ENCODE measurements at places on chromosomes 4 and X. TPM values are rescaled to one million over a fixed set of nuclear protein-coding genes. Genes with fewer than 3 reads are reported as not detected.

DNA sequence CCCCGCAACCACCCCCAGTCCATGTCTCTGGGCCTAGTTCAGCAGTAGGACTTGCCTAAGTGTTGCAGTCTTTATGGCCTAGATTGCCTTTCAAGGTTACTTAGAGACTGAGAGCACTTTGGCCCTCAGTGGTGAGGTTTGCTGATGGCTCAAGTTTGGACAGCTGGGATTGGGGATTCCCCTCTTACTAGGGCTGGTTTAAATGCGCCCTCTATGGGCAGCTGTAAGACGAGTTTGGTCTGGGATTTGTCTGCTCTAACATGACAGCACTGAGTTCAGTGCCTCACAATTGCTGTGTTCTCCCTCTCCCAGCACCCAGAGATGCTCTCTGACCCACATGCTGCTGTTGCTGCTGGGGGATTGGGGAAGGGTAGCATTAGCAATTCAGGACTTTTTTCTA lies 23.1 kb downstream of the DACH2 start:
- H3K27ac ChIP-seq = no peak overlapping the region
- peak; percentile 35 for DNase-seq
- no peaks in the 10 kb centered on the region for H3K36me3 ChIP-seq
- H3K27me3 ChIP-seq = no peaks in the 10 kb centered on the region

- no peak overlapping the region for H3K27ac ChIP-seq
- H3K36me3 ChIP-seq = no peaks in the 10 kb centered on the region
Observed at GRCh38 chr4:55323375-55323774, 22.7 kb upstream of the SRD5A3 start.

GRCh38 chr4:52783069-52783468 lies 31.8 kb upstream of the ERVMER34-1 start:
- DNase-seq = no peak
- H3K4me3 ChIP-seq = no peak overlapping the region
- no peaks in the 10 kb centered on the region for H3K36me3 ChIP-seq
- no peak overlapping the region for H3K27ac ChIP-seq
- H3K27me3 ChIP-seq = no peaks in the 10 kb centered on the region

- H3K27me3 ChIP-seq = no peaks in the 10 kb centered on the region
- H3K36me3 ChIP-seq = no peaks in the 10 kb centered on the region
- H3K4me3 ChIP-seq = no peak overlapping the region
- DNase-seq = no peak
Observed at GRCh38 chr4:94349193-94349592, 6.6 kb upstream of the HPGDS start.

Gene CNKSR2
- not detected for total RNA-seq

DNA sequence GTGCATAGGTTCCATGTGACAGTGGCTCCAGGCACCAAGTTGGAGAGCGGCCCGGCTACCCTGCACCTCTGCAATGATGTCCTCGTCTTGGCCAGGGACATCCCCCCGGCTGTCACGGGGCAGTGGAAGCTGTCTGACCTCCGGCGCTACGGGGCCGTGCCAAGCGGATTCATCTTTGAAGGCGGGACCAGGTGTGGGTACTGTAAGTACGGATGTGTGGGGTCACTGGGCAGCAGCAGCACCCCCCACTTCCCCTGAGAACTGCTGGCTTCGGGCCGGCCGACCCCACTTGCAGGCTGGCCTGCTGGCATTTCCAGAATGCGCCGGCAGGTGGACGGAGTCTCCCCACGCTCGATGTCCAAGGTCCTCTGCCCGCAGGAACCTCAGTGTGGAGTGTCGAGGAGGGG lies 13.2 kb downstream of the DOK7 start:
- DNase-seq = peak; percentile 29
- H3K27me3 ChIP-seq = peaks cover 73% of the 10 kb centered on the region
- peaks cover 23% of the 10 kb centered on the region for H3K4me1 ChIP-seq
- no peak overlapping the region for H3K27ac ChIP-seq
- H3K4me3 ChIP-seq = no peak overlapping the region
- H3K36me3 ChIP-seq = no peaks in the 10 kb centered on the region

GRCh38 chr4:98838977-98839618 lies 89.8 kb downstream of the EIF4E start:
- no peak for DNase-seq
- no peak overlapping the region for H3K27ac ChIP-seq
- no peaks in the 10 kb centered on the region for H3K4me1 ChIP-seq
- no peak overlapping the region for H3K4me3 ChIP-seq
- no peaks in the 10 kb centered on the region for H3K36me3 ChIP-seq

- no peaks in the 10 kb centered on the region for H3K36me3 ChIP-seq
- no peak overlapping the region for H3K4me3 ChIP-seq
- no peaks in the 10 kb centered on the region for H3K4me1 ChIP-seq
- DNase-seq = no peak
- no peak overlapping the region for H3K27ac ChIP-seq
Observed at GRCh38 chrX:102154900-102155805, 624 bp downstream of the BEX5 start.

Gene ENPEP
- total RNA-seq = not detected

DNA sequence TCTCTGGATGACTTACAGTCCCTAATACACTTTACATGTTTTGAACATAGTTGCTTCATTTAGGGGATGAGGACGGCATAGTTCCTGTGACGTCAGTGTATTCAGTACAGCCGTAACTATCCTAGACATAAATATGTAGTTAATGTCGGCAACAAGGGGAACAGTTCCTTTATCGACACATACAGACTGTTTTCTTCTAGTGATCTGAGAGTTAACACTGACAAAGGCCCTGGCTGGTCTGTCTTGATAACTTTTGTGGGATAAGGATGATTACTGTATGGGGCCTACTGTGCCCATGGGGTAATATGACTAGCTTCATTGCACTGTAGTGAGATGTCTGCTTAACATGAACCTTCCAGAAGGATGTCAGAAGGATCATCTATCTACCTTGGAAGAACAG lies 131.2 kb downstream of the ZNF518B start:
- no peaks in the 10 kb centered on the region for H3K36me3 ChIP-seq
- no peaks in the 10 kb centered on the region for H3K4me1 ChIP-seq
- H3K27ac ChIP-seq = no peak overlapping the region
- H3K27me3 ChIP-seq = no peaks in the 10 kb centered on the region
- H3K4me3 ChIP-seq = no peak overlapping the region
- DNase-seq = no peak

DNA sequence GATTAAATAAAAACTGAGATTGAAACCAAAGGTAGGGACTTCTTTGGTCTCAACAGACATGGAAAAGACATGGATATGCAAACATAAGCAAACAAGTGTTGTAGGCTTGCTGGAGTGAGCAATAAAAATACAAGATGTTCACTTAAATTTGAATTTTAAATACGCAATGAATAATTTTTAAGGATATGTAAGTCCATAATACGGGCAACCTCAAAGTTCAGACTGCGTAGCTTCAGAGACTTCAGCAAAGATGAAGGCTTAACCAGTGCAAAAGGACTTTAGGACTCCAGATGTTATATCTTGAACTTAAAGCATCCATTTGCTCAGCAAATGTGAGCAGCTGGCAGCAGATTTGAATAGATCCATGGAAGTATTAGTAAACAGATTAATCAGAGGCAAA lies 549.3 kb downstream of the ARAP2 start:
- H3K27ac ChIP-seq = no peak overlapping the region
- H3K4me3 ChIP-seq = no peak overlapping the region
- H3K4me1 ChIP-seq = no peaks in the 10 kb centered on the region
- H3K36me3 ChIP-seq = no peaks in the 10 kb centered on the region
- no peak for DNase-seq

Gene HCCS
- total RNA-seq = 28.6 TPM

Gene AR
- not detected for total RNA-seq

- no peak overlapping the region for H3K27ac ChIP-seq
- no peaks in the 10 kb centered on the region for H3K27me3 ChIP-seq
- no peak overlapping the region for H3K4me3 ChIP-seq
Observed at GRCh38 chrX:78514852-78515251, 144.3 kb downstream of the RTL3 start.

Gene CCDC158
- total RNA-seq = not detected

Gene GLOD5
- total RNA-seq = 0.93 TPM

Gene CFP
- total RNA-seq = not detected

GRCh38 chrX:65755786-65756185 lies 88.3 kb downstream of the MSN start:
- no peak overlapping the region for H3K27ac ChIP-seq
- no peaks in the 10 kb centered on the region for H3K36me3 ChIP-seq
- no peak for DNase-seq
- no peak overlapping the region for H3K4me3 ChIP-seq
- no peaks in the 10 kb centered on the region for H3K27me3 ChIP-seq
- no peaks in the 10 kb centered on the region for H3K4me1 ChIP-seq

DNA sequence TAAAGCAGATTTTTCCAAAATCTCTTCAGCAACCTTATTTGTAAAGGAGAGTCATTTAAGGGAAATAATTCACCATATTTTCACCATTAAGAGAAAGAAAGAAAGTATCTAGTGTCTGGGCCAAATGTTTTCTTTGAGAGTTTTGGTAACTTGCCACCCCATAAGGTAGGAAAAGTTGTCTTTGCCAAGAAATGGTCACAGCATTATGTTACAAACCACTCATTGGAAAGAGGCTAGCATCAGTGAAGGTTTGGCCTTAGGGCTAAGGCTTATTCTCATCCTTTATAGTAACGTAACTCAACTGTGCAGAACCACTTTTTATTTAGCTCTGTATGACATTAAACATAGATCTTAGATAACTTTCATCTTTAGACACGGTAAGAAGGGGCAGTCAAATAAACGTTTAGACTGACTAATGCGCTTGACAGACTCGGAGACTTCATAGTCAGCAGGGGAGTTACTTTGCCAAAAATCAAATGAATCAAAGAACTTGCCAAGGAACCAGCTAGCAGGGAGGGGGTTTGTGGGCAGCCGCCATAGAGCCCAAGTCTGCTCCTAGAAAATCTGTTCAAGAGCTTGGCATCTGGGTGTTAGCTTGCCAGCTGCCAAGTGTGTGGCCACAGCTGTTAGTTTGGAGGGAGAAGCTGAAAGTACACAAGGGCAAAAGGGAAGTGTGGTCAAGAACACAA lies 182.8 kb upstream of the GRID2 start:
- no peaks in the 10 kb centered on the region for H3K27me3 ChIP-seq
- H3K4me1 ChIP-seq = no peaks in the 10 kb centered on the region
- H3K27ac ChIP-seq = no peak overlapping the region
- no peak overlapping the region for H3K4me3 ChIP-seq
- no peaks in the 10 kb centered on the region for H3K36me3 ChIP-seq
- DNase-seq = no peak

- no peaks in the 10 kb centered on the region for H3K27me3 ChIP-seq
- peaks cover 9% of the 10 kb centered on the region for H3K36me3 ChIP-seq
- no peak overlapping the region for H3K27ac ChIP-seq
- H3K4me3 ChIP-seq = no peak overlapping the region
- peaks cover 37% of the 10 kb centered on the region for H3K4me1 ChIP-seq
Observed at GRCh38 chrX:154091678-154092077, 5.8 kb downstream of the MECP2 start.

DNA sequence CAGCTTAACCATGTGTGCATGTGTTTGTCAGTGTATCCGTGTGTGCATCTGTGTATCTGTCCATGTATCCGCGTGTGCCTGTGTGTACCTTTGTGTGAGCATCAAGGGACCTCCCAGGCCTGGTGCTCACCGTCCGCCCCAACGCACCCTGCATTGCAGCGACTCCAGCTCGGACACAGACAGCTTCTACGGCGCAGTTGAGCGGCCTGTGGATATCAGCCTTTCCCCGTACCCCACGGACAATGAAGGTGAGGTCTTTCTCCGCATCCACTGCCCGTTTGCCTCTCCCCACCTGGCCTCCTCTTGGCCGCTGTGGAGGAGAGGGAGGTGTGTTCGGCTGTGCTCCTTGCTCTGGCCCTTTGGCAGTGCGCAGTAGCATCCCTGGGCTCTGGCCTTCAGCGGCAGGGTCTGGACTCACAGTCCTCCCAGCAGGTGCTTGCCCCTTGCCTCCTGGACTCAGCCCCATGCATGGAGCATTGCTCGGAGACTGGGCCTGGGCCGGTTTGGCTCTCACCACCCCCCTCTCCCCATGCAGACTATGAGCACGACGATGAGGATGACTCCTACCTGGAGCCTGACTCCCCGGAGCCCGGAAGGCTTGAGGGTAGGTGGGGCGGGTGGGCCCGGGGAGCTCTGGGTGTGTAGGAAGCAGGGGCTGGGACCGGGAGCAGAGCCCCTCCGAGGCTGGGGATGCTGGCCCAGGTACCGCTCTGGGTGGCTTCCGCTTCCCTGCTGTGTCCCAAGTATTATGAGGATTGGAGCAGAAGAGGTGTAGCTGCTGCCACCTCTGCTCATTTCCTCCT lies 16.4 kb upstream of the ADD1 start:
- H3K27me3 ChIP-seq = no peaks in the 10 kb centered on the region
- H3K4me1 ChIP-seq = no peaks in the 10 kb centered on the region
- no peak for DNase-seq
- no peak overlapping the region for H3K27ac ChIP-seq
- H3K36me3 ChIP-seq = peaks cover 61% of the 10 kb centered on the region

DNA sequence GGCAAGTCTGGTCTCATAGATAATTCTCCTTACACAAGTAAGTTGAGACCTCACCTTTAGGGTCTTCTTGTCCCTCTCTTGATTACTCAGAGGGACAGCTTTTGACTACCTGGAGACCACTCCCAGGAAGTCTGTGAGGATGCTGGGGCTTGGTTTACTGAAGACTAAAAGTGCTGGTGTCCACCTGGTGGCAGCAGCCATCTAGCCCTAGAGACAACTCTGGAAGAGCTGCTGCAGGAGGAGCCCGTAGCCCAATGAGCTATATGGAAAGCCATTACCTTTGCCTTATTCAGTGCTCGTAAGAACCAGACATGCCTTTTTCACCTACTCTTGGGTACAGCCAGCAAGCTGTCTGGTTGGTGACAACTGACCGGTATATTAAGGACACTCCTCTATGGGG lies 7.3 kb downstream of the FGFBP2 start:
- H3K4me1 ChIP-seq = 0 out of 2 replicates have a peak, but pooled peaks cover 7% of the 10 kb centered on the region
- H3K36me3 ChIP-seq = no peaks in the 10 kb centered on the region
- DNase-seq = no peak
- H3K27ac ChIP-seq = no peak overlapping the region

DNA sequence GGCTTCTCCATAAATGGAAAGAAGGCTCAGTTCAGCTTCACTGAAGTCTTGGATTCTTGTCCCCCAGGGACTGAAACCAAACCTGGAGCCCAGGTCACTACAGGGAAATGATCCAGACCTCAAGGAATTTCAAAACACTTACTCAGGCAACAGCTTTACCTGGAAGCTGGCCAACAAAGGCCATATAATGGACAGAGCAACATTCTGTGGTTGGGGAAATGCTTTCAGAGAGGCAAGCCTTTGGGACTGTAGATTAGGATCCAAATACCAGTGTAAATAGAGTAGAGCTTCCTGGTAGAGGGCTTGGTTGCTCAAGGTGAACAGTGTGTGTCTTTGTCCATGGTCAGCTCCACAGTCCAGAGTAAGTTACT lies 57.0 kb upstream of the PROM1 start:
- H3K27me3 ChIP-seq = no peaks in the 10 kb centered on the region
- H3K4me1 ChIP-seq = peaks cover 64% of the 10 kb centered on the region
- peak overlapping the region; percentile 72 for H3K27ac ChIP-seq
- peak; percentile 99 for DNase-seq
- no peak overlapping the region for H3K4me3 ChIP-seq

- H3K36me3 ChIP-seq = no peaks in the 10 kb centered on the region
- no peaks in the 10 kb centered on the region for H3K27me3 ChIP-seq
- peak; percentile 70 for DNase-seq
- H3K27ac ChIP-seq = peak overlapping the region; percentile 85
- H3K4me3 ChIP-seq = peak overlapping the region; percentile 18
Observed at GRCh38 chrX:149540131-149540620, 636 bp upstream of the EOLA1 start.

Gene STAP1
- total RNA-seq = not detected

Gene RLIM
- 24.5 TPM for total RNA-seq
